CD4-positive, alpha-beta T cell treated with Interleukin-21 for 1 hour (primary cell): ENCODE measurements at places on chromosomes 7 and 10.

GRCh38 chr7:12062062-12062461, 149.0 kb upstream of the TMEM106B start:
- no peak for DNase-seq

DNA sequence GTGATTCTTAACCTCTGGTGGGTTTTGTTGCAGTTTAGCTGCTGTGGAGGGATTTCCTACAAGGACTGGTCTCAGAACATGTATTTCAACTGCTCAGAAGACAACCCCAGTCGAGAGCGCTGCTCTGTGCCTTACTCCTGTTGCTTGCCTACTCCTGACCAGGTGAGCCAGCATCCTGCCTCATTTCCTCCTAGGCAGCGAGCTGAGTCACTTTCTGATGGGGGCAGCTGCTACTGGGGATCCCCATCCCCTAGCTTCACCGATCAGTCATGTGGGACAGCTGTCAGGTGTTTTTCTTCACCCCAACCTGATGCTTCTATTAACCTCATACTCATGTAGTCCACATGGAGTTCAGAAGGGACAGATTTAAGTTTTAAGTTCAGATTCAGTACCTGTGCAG, 21.7 kb upstream of the SMO start:
- no peak for DNase-seq

DNA sequence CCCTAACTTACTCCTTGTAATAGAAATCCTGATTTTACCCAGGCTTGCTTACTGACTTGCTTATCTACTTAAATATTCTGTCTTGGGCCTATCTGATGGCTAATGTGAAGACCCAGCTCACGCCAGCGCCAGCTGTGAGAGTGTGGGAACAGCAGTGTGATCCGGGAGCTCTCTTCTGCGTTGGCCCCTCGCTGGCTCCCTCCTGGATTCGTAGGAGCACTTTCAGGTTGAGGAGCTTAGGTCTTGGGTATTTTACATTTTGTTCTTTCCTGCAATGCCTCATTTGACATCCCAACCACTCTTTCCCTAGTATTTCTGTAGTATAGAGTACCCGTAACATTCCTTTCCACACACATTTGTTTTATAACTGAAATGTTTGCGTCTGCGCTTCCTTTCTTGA, 51.7 kb downstream of the CREM start:
- DNase-seq = no peak

DNA sequence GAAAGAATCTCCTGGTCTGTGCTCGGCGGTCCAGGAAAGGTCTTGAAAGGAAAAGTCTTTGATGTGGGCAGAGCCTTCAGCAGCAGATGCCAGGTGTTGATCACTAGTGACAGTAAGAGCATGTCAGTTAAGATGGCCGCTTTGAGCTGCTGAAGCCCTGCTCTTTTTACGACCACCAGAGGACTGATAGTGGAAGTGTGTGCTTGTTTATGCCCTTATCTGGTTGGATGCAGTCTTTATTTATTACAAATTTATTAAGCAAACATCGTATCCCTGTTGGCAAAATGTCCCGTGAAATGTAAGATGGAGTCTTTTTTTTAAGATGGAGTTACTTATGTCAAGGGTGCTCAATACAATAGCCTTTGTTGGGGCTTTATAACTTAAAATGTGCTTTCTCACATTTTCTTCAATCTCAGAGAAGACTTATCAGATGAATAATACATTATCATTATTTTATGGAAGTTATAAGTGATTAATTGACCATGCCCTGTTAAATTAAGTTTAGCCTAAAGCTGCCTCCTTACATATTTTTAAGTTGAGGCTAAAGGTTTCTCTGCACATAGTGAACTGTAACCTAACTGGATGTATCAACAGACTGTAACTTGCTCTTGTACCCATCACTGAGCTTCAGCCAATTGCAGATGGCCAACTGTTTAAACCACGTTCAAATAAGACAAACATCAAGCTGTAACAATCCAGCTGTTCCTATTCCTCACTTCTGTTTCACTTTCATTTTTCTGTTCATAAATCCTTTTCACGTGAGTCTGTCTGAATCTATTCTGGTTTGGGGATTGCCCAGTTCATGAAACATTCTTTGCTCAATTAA, 97.4 kb upstream of the PIK3CG start:
- peak; percentile 33 for DNase-seq

GRCh38 chr7:128940494-128941322, 3.0 kb downstream of the IRF5 start:
- DNase-seq = peak; percentile 34

GRCh38 chr7:124390301-124390700, 357.4 kb upstream of the TMEM229A start:
- no peak for DNase-seq

DNA sequence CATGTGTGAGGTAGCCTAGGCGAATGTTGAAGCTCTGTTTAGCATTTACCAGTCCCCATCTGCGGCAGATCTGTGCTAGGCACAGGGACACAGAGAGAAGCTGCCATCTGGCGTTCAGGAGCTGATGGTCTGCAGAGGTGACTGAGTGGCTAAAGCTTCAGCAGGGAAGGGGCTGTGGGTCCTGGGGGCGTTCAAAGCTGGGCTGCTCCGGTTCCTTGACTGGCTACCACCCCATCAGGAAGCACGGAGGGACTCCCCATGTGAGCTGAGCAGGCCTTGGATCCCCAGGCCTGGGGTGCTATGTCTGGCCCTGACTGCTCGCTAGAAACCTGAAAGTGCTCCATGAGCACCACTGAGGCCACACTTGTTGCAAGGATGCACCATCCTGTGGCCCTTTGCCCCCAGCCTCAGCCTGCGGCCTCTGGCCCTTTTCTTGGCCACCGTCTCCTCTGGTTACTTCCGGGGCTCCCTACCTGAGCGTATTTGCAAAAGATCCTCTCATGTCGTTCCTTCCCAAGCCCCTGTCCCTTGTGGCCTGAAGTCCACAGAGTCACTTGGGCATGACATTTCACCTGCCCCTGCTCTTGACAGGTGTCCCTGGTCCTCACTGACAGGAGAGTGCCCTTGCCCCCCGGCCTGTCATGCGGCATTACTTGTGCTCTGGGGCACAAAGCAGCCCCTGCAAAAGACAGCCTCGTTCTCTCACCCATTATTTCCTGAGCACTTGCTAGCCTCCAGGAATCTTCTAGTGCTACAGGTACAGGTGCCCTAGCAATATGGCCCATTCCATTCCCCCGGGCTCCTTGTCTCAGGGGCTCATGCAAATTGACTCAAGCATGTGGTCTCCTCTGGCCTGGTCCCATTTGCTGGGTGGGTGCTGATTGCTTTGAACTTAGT, 108.1 kb downstream of the GLRX3 start:
- no peak for DNase-seq

- DNase-seq = no peak
Measured at GRCh38 chr7:159231017-159231416, 86.3 kb upstream of the VIPR2 start.

DNA sequence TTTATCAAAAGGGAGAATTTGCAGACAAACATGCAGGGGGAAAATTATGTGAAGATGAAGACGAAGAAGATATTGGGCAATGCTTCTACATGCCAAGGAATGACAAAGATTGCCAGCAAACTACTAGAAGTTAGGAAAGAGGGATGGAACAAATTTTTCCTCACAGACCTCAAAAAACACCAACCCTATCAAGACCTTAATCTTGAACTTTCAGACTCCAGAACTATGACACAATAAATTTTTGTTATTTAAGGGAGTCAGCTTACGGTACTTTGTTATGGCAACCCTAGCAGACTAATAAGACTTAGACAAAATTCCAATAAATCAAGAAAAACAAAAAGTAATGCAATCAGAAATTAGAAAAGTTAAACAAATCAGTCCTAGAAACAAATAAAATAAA, 280.0 kb upstream of the GNAI1 start:
- no peak for DNase-seq

DNA sequence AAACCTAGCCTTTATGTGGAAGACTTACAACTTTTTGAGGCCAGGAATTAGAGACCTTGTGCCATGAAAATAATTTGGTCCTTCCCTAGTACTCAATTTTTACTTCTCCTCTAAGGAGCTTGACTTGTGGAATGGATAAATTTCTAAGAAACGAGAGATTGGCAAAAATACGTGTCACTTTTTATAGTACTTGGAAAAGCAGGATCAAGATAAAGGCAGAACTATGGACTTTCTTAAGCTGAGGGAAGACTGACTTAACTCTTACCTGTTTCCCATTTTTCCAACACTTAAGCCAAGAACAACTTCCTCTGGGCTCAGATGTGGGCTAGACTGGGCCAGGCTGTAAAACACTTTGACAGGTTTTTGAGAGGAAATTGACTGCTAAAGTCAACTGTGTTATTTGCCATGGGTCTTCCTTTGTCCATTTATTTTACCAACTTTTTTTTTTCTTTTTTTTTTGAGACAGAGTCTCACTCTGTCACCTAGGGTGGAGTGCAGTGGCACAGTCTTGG, 2.0 kb upstream of the WBP1L start:
- DNase-seq = no peak

DNA sequence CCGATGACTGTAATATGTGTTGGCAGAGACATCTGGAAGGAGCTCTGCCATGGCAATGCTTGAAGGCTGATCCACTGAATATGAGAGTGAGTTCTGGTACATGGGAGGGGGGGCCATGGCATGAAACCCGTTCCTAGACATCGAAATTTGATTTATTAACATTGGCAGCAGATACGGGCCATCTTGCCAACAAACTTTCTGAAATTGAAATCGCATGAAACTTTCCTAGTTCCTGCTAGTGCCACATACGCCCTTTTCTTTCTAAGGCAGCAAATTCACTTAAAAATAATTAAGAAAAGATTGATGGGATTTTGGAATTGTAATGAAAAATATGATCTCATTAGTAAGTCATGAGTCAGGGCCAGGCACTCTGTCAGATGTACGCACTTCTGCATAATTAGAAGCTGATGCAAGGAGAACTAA, 91.8 kb upstream of the KMT2C start:
- no peak for DNase-seq

- DNase-seq = no peak
Measured at GRCh38 chr10:13847201-13847631, 260.5 kb downstream of the PRPF18 start.

DNA sequence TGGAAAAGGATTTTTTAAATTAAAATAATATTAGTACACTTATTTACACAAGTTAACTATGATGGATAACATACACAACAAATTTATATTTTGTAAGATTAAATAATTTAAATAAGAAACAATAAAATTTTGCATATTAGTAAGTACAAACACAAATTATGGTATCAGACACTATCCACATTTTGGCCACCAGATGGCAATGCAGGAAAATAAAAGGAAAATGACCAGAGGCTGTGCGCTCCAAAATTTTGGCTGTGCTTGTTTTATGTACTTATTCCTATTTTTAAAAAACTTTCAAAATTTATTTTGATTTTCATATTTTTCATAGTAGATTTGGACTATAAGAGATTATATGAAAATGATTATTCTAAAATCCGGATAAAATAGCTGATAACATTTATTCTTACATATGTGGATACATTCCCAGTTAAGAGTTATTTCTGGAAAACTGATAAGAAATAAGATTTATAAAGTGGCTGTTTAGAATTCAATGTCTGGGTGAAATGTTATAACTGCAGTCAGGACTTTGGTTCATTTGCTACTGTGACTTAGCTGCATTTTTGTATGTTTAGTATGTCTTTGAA, 274.7 kb upstream of the HGF start:
- no peak for DNase-seq

DNA sequence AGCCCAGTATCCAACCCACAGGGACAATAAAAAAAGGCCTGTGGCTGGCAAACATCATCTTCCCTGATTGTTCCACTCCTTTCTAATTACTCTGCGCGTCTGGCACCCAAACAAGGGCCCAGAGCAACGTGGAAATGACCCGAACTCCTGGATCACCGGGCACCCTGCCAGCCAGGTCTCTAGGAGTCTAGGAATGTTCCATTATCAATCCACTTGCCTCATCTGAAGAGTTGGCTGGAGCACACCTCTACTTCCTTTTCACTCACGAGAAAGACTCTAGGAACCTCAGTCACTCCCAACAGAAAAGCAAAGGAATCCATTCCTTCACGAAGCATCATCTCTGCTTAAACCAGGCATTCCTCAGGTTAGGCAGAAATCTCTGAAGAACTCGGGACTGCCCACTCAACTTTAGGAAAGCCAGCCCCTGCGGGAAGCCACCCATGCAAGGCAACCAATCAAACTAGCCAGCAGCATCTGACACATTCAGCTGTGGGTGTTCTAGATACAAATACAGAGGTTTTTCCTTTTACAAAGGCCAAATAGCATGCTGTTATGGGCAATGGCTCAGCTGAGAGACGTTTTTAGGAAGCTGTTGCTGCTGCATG, 37.7 kb downstream of the ATXN7L1 start:
- DNase-seq = no peak

DNA sequence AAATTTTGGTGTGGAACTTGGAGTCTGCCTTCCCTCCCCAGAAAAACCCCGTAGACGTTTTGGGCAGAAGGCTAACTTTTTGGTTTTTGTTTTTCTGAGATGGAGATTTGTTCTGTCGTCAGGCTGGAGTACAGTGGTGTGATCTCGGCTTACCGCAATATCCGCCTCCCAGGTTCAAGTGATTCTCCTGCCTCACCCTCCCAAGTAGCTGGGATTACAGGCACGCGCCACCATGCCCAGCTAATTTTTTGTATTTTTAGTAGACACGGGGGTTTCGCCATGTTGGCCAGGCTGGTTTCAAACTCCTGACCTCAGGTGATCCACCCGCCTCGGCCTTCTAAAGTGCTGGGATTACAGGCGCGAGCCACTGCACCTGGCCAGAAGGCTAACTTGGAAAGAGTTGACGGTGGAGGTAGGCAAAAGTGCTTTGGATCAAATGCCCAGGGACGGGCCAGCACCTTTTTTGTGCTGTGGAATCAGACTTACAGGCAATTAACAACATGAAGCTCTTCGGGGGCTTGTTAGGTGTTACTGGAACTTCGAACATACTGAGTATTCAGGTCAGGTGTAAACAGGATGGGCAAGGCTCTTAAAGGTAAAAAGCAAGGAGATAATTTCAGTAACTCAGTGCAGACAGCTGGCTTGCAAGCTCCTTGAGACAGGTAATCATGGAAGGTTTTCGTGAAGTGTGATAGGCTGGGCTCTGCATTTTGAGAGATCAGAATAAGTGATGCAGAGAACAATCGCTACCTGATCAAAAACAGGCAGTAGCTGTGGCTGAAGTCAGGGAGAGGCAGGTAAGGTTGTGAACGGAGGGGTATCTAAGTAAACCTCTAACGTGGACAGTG, 1.8 kb downstream of the PPP1R35 start:
- DNase-seq = peak; percentile 36

DNA sequence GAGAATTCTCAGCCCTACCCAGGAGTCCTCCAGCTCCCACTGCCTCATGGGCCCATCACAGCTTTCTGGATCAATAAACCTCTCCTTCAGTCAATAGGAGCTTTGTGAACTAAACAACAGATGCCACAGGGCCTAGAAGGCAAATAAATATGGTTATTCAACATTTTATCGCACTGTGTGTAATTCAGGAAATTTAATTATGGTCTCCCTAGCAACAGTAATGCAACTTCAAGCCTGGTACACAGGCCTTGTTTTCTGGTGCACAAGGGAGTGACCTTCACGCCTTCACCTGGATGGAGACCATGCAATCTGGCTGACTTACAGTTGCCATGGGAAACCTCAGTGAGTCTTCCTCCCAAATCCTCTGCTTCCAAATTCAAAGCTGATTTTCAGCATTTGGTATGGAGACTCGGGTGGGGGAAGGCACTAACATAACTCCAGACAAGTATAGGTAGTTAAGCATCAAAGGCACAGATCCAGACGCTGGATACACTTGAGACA, 441.0 kb upstream of the NPVF start:
- no peak for DNase-seq
